ENCODE measurements at places on chromosomes 7 and 10.

GRCh38 chr7:134632937-134633540, 13.6 kb upstream of the BPGM start:
- peak; percentile 12 for DNase-seq

DNA sequence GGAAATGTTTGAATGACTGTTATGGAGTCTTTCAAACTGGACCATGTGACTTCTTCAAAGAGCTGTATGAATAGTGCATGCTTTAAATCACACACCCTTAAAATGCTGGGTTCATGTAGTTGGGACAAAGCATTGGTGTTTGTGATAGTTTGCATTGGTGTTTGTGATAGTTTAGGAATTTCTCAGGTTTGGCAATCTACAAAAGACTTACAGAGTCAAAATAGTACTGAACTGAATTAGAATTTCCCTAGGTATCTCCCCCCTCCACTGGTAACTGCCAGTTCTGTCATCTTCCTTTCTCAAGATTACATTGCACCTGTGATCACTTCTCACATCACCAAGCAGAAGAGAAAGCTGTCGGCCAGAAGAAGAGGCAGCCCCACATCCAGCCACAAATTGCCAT, 261.1 kb downstream of the GATA3 start:
- DNase-seq: no peak

GRCh38 chr10:106438386-106438785, 726.1 kb downstream of the SORCS1 start:
- no peak for DNase-seq

- no peak for DNase-seq
These were observed 119.1 kb downstream of the TRIM24 start for GRCh38 chr7:138579136-138579535.

- DNase-seq: no peak
These were observed 1.9 kb downstream of the NSUN6 start for GRCh38 chr10:18649364-18649959.
